ENCODE measurements at places on chromosomes 7 and 10. TPM values are rescaled to one million over a fixed set of nuclear protein-coding genes. Genes with fewer than 3 reads are reported as not detected.

PNLIP gene
- total RNA-seq: not detected

GSAP gene
- total RNA-seq: 0.18 TPM

LIPF gene
- total RNA-seq: not detected

TSC22D4 gene
- total RNA-seq: 78.3 TPM

VSTM4 gene
- 3.1 TPM for total RNA-seq

MBL2 gene
- not detected for total RNA-seq

GTF2IRD1 gene
- 4.5 TPM for total RNA-seq

BZW2 gene
- total RNA-seq: 56.7 TPM

All from cardiac atrium fibroblast (primary cell).